CD4-positive, alpha-beta T cell treated with Interleukin-1 beta for 1 hour (primary cell): ENCODE measurements at places on chromosomes 3 and 15.
A peak's percentile ranks its signal among the peaks of the same experiment; 100 is the strongest.

- DNase-seq, result no peak
These were observed 667.0 kb downstream of the NR2F2 start for GRCh38 chr15:96997538-96997937.

DNA sequence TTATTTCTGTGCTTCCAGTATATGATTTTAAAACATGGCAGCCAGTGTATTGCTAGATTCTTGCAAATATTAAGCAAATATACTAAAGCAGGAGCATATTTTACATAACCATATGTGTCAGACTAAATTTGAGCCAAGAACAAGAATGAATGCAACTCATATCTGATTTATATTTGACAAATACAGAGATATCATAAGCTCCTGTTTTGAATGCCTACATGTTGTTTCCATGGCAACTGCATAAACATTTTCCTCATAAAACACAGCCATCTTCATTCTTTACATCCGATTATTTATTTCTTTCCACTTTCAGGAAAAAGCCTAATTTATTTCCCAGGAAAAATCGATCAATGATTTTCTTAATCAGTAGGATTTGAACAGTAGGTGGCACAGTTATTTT lies 172.2 kb upstream of the TSPAN3 start:
- no peak for DNase-seq

DNA sequence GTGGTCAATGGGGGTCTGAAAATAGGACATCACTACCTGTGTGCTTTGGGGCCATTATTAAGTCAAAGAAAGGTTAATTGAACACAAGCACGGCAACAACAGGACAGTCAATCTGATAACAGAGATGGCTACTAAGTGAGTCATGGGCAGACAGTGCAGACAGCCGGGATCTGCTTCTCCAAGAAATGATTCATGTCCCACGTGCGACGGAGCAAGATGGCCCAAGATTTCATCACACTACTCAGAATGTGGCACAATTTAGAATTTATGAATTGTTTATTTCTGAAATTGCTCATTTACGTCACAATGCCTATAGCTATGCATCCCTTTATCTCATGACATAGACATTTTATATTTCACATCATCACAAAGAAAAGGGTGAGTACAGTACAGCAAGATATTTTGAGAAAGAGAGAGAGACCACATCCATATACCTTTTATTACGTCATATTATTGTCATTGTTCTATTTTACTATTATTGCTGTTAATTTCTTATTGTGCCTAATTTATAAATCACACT lies 770.6 kb upstream of the NR2F2 start:
- DNase-seq, result no peak

- no peak for DNase-seq
These were observed 57.2 kb downstream of the EPHB3 start for GRCh38 chr3:184618811-184619210.

DNA sequence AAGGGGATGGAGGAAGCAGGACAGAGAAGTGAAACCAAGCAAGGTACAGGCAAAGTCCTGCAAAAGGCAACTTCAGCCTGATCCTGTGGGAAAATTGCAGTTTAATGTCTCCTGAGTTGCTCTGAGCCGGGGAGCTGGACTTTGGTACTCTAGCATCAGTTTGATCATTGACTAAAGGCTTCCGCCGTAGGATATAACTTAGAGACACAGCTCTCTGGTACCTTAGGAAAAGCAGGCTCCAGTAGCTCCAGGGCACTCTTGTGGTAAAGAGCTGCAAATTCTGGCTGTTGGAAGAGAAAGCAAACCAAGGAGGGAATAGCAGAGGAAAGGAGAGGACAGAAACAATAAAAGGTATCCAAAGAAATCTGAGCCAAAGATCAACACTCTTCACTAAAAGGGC lies 521.1 kb downstream of the PLOD2 start:
- DNase-seq, result no peak

DNA sequence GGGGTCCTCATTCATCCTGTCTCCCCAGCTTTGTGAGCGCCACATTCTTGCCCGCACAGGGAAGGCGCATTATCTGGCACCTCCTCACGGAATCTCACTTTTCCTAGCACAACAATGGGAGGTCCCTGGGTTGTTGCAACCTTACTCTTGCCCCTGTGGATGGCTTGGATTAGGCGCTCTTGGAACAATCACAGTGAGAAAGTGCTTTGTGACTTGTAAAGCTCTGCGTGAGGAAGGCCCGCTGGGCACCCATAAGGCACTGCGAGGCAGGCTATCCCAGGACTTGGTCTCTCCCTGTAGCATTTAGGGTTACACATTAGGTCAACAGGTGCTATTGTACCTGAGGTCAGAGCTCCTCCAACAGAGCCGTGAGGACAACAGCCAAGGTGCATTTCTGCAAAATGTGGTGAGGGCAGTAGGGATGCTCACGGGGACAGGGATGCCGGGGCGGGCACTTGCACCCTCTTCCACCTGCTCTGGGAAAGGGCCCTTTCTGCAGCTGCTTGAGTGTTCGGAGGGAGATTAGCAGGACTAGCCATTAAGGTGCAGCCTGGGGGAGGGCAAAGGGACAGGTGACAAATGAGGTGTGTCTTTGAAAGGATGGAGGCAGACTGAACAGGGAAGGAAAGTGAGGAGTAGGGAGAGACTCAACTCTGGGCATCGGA lies 13.9 kb upstream of the LRRC15 start:
- DNase-seq, result no peak

GRCh38 chr3:145089337-145089736 lies 1071.6 kb downstream of the PLOD2 start:
- DNase-seq, result no peak

DNA sequence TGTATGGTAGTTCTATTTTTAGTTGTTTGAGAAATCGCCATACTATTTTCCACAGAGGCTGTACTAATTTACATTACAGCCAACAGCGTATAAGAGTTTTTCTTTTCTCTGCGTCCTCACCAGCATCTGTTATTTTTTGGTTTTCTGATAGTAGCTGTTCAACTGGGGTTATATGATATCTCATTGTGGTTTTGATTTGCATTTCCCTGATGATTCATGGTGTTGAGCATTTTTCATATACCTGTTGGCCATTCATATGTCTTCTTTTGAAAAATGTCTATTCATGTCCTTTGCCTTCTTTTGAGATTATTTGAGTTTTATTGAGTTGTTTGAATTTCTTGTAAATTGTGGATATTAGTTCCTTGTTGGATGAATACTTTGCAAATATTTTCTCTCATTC lies 114.6 kb downstream of the LRRK1 start:
- DNase-seq, result no peak

GRCh38 chr15:90402223-90402622 lies 14.2 kb downstream of the IQGAP1 start:
- no peak for DNase-seq

DNA sequence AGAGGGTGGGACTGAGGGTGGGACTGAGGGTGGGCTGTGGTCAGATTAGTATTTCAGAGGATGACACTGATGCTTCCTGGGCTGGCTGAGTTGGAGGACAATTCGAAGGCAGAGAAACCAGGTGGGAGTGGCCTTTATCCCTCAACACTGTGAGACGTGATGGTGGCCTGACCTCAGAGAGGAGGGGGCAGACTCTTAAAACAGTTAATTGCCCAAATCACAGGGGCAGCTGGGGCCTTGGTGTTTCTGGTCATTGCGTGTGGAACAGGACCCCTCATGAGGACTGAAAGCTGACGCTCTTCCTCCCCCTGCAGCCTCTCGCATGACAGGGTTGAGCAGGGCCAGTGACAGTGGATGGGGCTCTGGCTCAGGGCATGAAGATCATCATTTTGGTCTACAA lies 18.7 kb downstream of the DNASE1L3 start:
- no peak for DNase-seq

GRCh38 chr15:25611603-25612002 lies 172.8 kb upstream of the UBE3A start:
- no peak for DNase-seq

- no peak for DNase-seq
These were observed 128.6 kb downstream of the SLCO3A1 start for GRCh38 chr15:91981821-91982800.

GRCh38 chr3:185729337-185730055 lies 95.3 kb downstream of the IGF2BP2 start:
- DNase-seq, result no peak

- DNase-seq, result no peak
These were observed 31.6 kb downstream of the CDAN1 start for GRCh38 chr15:42705336-42705735.

GRCh38 chr3:39502838-39503145 lies 35.3 kb downstream of the MOBP start:
- no peak for DNase-seq

GRCh38 chr3:151837057-151837456 lies 23.1 kb downstream of the AADAC start:
- no peak for DNase-seq

- DNase-seq, result no peak
These were observed 590 bp upstream of the BOC start for GRCh38 chr3:113210604-113211329.

DNA sequence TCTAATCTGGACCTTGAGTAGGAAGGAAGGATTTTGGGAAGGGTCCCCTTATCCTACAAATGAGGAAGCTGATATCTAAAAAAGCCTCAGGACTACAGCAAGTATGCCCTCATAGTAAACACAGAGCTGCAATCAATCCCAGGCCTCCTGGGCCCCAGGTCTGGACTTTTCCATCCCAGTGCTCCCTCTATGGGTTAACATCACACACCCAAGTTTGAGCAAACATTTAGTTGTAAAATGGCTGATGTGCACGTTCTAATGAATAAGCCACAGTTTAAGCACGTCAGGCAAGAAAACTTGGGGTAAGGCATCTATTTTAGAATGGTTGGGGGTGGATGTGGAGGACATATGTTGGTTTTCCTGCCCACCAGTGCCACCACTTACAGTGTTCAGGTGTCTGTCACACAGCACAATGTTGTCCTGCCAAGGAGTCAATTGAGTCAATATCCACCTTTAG lies 44.3 kb upstream of the UBE2E1 start:
- no peak for DNase-seq

- peak; percentile 31 for DNase-seq
These were observed 5.1 kb downstream of the ACAA1 start for GRCh38 chr3:38131621-38132369.

DNA sequence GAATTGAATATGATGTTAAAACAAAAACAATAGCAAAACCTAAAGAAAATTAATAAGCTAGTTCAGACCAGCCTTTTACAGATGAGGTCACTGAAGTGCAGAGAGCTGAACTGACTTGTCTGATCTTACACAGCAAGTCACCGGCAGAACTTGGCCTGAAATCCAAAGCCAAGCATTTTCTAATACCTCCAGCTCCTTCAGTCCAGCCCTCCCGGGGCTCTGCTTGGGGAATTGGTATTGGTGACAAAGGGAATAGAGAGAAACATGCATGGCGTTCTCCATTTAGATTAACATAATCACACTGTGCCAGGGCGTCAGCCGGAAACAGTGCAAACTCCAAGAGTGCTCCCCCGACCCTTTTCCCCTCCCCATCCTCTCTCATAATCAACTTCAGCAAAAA lies 14.1 kb upstream of the ZSCAN2 start:
- DNase-seq, result no peak

DNA sequence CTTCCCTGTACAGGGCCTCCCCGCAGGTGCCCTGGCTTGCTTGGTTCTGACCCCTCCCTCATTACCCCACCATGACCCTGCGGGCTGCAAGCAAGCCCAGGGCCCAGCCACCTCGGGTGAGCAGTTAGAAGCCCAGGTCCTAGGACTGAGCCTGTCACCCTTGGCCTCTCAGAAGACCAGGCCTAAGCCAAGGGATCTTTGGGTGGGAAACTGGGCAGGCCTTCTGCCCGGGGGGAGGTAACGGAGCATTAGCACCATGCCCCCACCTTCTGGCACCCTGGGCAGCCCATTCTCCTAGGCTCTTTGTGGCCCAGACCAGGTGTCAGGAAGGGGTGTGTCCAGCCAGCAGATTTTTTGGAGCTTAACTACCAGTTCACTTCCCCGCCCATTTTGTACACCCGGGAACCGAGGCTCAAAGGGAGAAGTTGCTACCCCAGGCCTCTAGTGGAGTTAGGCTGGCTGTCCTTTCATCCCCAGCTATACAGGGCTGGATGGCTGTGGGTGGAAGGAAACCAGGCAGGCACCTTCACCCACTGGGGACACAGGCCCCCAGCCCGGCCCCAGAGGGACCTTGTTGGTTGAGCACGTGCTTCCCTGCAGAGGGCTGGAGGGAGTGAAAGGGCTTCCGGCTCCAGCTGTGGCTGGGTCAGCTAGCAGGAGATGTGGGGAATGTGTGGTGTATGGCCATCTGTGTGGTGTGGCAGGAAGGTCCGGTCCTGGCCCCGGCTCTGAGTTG lies 1.4 kb downstream of the CSK start:
- peak; percentile 48 for DNase-seq

DNA sequence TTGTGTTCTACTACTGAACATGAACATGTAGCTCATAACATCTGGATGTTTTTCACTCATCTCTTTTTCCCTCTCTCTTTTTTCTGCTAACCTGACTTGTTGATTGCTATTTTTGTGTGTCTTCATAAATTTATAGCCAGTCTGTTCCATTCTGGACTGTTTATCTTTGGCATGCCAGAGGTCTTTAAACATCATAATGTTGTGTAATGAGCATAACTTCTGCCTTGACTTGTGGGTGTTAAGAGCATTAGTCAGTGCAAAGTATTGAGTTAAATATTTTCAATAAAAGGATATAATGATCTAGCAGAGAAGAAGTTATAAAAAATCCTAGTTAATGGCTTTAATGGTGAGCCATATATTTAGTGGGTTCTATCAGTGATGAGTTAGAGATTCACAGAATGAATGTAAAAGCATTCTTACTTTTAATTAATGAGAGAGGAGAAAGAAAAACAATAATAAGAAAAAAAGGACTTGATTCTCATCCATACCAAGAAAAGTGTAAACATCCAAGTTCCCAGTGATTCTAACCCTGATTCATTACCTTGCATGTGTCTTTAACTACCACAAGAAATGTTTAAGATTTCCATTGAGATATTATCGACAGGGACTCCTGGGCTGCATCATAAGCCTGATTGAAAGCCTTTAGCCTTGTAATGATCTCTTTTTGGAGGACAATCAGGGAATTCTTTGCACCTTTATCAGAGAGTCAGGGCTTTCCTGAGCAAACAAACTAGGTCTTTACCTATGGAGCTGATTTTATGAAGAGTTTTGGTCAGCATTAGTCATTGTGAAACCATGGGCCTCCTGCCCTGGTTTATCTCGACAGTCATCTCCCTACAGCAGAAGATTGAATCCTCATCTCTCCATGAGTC lies 22.9 kb downstream of the MITF start:
- DNase-seq, result no peak

GRCh38 chr3:168884353-168884903 lies 779.1 kb downstream of the MECOM start:
- no peak for DNase-seq

GRCh38 chr15:40430271-40430805 lies 10.4 kb upstream of the BAHD1 start:
- DNase-seq, result no peak
